Kasumi-1 (cell line): ENCODE measurements at places on chromosomes 1 and 21.

DNA sequence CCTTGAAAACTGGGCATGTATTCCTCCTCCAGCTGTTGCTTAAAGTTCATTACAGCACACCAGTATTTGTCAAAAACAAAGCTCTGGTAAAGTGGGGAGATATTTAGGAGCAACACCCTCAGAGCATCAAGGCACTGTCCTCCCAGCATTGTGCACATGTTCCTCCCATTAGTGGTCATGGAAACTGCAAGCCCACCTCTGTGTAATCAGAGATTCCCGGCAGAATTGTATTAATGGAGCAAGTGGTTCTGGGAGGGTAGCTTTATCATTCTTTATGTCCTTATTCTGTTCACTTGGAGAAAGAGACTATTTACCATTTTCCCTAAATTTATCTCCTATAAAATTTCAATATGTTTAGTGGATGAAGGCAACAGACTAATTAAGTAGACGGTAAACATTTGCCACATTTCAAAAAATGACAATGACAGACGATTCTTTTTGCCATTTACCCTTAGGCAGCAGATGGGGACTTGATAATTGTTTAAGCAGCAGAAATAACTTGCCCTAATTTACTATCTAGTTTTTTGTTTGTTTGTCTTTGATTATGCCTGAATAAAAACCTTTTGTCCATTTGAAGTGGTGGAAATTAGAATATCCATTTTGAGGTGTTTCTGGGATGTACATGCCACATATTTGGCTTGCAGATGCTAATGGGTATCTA is 289.6 kb upstream of the ST6GALNAC5 start:
- no peak for DNase-seq

DNA sequence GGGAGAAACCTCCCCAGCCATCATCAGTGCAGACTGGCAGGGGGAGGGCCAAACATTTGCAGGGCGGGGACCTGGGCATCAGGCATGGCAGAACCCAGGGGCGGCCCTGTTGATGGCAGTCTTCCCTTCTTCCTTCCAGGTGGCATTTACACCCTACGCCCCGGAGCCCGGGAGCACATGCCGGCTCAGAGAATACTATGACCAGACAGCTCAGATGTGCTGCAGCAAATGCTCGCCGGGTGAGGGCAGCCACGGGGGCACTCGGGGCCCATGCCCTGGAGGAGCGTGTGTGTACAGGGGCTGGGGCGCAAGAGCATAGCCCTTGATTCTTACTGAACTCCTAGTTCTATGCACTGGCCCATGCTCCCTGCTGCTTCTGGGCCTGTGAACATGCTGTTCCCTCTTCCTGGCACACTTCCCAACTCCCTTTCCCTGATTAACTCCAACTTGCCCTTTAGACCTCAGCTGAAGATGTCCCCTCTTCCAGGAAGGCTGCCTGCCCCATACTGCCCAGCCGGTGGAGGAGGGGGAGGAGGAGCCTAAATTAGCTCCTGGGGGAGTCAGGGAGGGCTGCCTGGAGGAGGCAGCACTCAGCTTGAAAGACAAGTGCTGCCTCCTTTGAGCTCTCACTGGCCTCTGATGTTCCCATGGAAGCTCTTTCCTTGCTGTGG is 22.0 kb downstream of the TNFRSF1B start:
- DNase-seq = no peak

DNA sequence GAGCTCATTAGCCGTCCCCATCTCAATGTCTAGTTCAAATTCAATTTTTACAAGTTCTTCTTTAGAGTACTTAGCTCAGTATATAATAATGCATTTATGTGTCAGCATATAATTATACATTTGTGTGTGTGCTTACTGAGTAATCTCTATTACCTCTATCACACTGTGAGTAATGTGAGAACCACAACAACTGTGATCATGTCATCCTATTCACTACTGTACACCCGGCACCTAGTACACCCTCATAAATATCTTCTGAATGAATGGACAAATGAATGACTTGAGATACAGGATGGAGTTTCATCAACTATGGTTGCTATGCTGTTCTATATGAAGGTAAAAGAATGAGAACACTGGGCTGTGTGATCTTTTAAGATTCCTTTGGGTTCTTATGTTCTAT is 124.0 kb downstream of the GPATCH2 start:
- no peak for DNase-seq

DNA sequence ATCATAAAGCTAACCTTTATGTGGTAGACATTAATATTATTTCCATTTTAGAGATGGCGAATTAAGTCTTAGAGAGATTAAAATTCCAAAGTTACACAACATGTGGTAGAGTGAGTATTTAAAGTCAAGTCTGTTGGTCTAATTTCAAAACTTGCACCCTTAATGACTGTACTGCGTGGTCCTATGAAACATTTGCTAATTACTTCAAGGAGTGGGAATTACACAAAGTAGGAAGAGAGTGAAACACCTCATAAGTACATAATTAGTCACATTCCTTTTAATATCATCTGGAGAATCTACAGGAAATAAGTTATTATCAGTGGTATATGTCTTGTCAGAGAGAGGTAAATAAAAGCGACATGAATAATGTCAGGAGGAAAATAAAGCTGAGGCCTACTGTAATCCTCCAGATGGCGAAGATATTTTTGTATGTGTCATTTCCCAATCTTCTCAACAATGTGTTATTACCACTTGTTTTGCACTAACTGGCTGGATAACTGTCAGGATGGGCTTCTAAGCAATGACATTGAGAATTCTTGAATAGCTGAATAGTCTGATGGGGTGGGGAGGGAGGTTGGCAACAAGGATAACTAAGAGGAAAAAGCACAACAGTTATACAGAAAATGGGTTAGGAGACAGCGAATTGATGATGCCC is 95.5 kb downstream of the TNFSF18 start:
- no peak for DNase-seq

- DNase-seq = no peak
Measured at GRCh38 chr1:244053831-244054230, 2.7 kb downstream of the ZBTB18 start.

- DNase-seq = peak; percentile 50
Measured at GRCh38 chr1:226063224-226063976, 884 bp downstream of the H3-3A start.

GRCh38 chr1:185864331-185864730 is 130.1 kb downstream of the HMCN1 start:
- no peak for DNase-seq

DNA sequence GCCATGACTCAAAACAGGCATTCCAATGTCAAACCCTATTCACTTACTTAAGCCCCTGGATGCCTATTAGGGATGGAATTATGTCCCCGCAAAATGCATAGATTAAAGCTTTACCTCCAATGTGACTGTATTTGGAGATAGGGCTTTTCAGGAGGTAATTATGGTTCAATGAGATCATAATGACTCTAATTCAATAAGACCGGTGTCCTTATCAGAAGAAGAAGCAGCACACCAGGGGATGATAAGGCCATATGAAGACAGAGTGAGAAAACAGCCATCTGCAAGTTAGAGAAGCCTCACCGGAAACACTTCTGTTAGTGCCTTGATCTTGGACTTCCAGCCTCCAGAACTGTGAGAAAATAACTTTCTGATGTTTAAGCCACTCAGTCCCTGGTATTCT is 1131.8 kb upstream of the TMPRSS15 start:
- no peak for DNase-seq

DNA sequence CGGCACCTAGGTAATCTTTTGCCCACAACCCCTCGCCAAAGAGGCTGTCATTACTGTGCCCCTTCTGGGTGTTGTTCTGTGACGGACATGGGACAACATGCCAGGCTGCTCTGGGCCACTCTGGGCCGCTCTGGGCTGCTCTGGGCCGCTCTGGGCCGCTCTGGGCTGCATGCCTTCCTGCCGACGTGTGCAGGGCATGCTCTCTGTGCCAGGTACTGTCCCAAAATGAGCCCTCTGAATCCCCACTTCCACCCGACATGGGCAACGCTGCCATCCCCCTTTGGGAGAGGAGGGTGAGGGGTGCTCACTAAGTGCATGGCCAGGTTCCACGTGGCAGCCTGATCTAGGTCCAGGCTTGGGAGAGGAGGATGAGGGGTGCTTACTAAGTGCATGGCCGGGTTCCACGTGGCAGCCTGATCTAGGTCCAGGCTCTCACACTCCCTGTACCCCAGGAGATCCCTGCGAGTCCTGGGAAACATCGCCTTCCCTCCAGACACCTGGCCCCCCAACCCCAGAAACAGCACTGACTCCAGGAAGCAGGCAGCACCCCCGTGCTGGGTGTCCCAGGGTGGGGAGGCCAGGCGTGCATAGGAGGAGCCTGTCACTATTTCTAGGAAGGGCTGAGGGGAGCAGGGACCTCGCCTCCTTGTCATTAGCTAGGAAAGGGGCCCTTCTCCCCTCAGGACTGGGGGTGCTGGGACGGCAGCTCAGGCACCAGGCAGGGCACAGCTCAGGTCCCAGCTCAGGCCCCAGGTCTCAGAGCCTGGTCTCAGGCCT is 16.5 kb downstream of the TTC34 start:
- no peak for DNase-seq

GRCh38 chr1:165857046-165857801 is 29.8 kb downstream of the UCK2 start:
- DNase-seq = peak; percentile 32

DNA sequence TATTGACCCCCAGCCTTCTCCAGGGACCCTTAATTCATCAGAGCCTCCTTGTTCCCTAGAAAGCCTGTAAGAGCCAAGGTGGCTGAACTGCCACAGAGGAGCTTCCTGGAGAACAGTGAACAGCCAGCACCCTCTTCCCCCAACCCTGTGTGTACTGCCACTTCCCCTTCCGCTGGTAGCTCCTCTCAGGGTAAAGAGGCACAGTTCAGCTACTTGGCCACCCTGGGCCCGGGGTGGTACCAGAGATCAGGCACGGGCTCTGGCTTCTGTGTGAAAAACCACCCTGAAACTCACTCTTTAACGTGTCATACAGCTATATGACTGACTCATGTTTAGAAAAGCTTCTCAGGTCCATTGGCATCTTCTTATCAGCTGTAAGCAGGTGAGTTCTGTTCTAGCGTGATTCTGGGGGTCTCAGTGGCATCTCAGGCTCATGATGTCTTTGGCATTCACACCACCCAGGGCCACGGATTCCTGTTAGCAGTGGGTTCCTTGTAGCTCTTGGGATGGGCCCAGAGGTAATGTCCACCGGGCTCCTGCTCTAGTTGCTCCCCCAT is 22.4 kb downstream of the ARMH1 start:
- DNase-seq = peak; percentile 88

DNA sequence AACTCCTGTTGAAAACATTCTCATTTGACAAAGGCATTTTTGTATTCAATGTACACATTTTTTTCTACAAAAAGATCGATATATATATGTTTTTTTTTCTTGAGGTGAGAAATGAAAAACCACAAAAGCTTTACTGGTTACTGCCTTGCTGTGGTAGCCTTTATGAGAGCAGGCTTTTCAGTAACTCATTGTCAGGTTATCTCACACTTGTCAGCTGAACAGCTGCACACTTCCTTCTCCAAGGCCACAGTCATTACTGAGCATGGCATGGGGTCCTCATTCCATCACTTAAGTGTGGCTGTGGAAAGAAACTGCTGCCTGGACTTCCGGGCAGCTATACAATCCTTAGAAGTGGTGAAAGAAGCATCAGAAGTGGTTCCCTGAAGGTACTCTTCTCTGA is 169.3 kb upstream of the ZP4 start:
- peak; percentile 3 for DNase-seq

- no peak for DNase-seq
Measured at GRCh38 chr1:169692756-169693460, 18.5 kb downstream of the SELL start.

DNA sequence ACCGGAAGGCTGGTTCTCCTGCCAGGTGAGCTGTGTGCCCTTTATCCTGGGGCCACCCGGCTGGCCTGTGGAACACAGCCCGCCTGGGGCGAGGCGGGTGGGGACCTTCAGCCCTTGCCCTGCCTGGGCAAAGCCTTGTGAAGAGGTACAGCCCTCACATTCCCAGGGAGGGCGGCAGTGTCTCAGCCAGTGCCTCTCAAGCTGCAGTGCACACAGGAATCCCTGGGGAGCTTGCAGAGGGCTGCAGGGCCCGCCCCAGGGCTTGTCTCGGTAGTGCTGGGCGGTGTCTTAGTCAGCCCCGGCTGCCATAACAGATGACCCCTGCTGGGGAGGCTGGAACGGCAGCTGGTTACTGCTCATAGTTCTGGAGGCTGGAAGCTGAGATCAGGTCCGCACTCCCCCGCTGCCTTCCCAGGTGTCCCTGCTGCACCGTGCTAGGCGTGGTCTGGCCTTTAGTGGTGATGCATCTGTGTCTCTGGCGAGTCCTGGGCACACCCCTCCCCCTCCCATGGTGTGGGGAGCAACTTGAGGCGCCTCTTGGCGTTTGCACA is 12.6 kb downstream of the DFFB start:
- DNase-seq = no peak

GRCh38 chr1:108533351-108534083 is 26.4 kb upstream of the EEIG2 start:
- DNase-seq = no peak

DNA sequence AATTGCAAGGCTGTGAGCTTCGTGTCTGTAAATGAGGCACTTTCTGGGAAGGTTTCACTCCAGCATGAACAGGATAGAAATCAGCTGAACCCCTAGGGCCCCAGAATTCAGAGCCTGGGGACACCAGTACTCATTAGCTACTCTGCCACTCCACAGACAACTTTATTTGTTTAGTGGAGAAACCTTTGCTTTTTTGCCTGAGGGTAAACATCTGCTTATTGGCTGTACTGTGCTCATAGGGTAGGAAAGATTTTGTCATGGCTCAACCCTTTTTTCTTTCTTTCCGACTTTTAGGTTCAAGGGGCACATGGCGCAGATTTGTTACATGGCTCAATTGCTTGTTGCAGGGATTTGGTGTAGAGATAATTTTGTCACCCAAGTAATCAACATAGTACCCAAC is 138.4 kb upstream of the BACE2 start:
- no peak for DNase-seq

GRCh38 chr1:27575840-27576331 is 28.1 kb downstream of the AHDC1 start:
- DNase-seq = no peak

DNA sequence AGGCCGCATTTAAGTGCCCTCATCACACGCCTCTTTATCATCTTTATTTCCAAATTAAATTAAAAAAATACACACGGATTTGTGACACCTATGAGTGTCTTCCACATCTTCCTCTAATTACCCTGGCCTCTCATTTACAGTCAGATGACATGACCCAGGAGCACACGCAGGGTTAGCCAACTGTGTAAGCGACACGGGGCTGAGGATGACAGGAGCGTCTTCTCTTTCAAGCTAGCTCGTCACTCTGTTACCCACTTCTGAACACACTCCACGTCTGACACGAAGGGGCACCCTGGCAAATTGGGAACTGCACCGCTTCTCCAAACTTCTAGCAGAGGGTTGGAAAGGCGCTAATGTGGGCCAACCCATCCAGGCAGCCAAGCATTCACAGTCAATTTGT is 112.1 kb downstream of the SMYD2 start:
- no peak for DNase-seq

DNA sequence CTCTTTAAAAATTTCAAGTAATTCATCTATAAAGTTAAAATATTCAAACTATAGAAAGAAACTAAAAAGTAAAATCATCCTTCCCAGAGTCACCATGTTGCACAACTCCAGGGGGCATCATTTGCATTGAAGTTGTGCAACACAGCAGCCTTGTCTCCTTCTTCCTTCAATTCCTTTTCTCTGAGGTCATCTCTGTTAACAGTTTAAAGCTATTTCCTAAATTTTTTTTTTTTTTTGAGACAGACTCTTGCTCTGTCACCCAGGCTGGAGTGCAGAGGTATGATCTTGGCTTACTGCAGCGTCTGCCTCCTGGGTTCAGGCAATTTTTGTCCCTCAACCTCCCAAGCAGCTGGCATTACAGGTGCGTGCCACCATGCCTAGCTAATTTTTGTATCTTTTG is 7.1 kb downstream of the RHBG start:
- peak; percentile 10 for DNase-seq
